ENCODE measurements at places on chromosomes 5 and 9.

DNA sequence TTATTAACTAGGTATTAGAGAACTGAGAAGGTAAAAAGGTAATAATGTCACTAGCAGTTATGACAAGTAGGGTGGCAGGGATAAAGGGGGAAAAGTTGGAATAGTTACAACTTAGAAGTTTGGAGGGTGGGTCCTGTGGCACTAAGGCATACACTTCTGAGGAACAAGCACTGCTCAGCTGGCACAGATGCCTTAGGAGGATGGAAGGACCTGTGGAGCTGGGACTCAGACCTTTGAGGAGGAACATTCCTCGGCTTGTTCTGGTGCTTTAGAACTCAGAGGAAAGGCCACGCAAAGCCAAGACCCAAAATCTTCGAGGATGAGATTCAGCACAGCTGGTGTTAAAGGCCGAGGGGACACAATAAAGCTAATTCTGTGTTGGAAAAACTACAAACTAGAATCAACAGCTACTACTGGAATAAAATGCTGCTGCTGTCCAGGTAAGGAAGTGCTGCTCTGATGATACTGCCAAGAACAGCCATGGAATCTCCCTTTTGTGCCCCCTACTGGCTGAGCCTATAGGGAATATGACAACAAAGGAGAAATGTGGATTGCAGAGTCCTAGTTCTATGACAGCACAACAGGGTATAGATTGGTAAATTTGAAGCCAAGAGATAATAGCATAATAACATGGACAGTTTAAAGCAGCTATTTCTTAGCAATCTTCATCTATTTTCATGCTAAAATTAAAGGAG, 126.7 kb downstream of the SLC25A46 start:
- DNase-seq: no peak

- no peak for DNase-seq
Measured at GRCh38 chr5:61575103-61575502, 243.0 kb downstream of the ZSWIM6 start.

DNA sequence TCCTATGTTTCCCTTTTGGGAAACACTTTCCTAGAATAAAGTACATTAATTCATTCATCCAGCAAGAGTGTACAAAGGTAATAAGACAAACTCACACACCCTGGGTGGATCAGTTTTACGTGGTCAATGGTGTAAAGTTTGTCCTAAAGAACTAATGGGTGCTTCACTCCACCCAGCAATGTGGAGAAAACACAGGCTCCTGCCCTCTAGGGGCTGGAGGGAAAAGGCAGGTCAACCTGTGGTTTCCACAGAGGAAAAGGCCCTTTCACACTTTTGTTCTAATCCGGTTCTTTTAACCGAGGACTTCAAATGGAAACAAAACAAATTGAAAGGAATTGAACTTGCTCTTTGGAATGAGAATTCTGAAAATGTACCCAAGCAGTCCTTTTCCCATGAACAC, 80.9 kb upstream of the SPOCK1 start:
- DNase-seq: no peak

- DNase-seq: no peak
Measured at GRCh38 chr5:36052538-36052937, 14.1 kb downstream of the UGT3A2 start.

DNA sequence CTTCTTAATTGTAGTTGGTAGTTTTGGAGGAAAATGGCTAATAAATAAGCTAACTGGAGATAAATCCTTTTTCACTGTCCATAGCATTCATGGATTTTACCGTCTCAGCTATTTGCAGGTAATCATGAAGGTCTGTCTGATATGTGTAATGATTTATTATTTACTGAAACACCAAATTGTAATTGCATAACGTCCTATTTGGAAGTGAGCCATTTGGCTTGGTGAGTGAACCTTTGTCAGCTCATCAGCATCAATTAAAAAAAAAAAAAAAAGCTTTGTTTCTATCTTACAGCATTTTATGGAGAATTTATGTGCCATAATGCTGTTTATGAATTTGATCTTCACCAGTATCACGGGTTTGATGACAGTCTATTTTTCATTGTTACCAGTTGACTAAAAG, 20.2 kb downstream of the RECK start:
- DNase-seq: no peak

DNA sequence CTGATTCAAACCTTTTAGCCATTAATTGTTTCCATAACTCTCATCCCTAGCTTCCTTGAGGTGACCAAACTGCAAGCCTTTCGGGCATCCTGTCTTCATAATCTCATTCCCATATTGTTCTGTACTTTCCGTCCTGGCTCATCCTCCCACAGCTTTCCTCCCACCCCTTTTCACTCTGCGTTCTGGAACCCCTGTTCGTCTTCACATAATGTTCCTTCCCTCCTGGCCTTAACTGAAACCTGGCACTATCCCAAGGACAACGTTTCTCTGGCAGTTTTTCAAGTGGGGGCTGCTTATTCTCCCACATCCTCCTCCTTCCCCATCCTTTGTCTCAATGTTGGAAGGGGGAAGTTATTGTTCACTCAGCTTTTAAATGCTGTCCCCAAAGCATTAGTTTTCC, 1.5 kb downstream of the ZNF189 start:
- no peak for DNase-seq

All from forelimb muscle (tissue), 1 donor.